ENCODE measurements at places on chromosomes 5 and 9.

GRCh38 chr5:58024151-58024550, 435.7 kb downstream of the PLK2 start:
- DNase-seq: no peak

DNA sequence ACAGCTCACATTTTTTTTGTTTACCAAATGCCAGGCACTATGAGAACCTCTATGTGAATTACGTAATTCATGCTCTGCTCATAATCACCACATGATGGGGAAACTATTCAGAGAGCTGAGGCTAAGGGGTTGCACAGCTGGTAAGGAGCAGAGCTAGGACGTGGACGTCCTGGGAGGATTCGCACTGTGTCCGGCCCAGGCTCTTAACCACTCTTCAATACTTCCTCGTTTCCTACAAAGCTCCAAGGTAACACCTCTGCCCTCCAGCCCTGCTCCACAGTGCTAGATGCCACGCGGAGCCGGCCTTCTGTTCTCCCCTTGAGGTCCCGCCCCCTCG, 8.7 kb downstream of the PHF19 start:
- DNase-seq: no peak

DNA sequence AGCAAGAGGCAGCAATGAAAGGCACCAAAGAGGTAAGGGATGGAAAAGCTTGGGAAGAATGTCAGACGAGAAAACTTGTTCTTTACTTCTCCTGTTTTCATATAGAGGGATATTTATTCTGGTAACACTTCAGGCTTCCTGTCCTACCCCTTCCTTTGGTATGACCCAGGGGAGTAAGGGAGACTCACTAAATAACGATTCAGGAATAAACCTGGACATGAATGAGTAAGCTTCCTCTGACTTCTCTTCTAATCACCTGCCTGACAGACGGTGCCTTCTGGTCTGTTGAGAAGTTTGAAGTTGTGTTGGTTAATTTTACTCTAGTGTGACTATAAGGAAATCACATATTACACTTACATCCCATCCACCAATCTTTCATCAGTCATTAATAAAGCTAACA, 461.2 kb downstream of the CDH12 start:
- DNase-seq: no peak

- no peak for DNase-seq
Observed at GRCh38 chr5:126869005-126869451, 92.1 kb downstream of the LMNB1 start.

All from activated naive CD4-positive, alpha-beta T cell (primary cell).